ENCODE measurements at places on chromosomes 7 and 10.

GRCh38 chr10:95253007-95253406 is 37.8 kb downstream of the PDLIM1 start:
- DNase-seq: no peak

GRCh38 chr10:125144693-125145623 is 15.4 kb downstream of the CTBP2 start:
- no peak for DNase-seq

DNA sequence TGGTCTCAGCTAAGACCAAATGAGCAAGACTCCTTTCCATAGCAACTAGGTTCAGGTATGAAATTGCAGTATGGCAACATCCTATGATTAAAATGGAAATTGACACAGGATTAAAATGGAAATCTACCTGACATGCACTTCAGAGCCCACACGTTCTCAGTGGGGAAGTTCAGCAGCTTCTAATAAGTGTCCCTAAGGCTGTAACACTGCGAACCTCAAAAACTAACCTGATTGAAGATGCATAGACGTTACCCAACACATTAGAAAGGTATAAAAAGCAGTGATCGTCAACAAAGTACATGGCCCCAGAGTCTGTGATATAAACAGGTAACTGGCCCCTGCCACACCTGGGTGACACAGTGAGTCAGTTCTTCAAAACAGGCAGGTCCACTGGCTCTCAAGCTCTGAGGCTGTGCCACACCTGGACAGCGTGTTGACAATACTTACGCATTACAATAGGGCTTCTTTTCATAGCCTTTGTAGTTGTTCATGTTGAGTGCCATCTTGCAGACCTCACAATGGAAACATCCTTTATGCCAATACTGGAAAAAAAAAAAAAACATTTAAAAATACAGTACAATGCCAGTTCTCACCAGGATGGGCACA is 274.9 kb upstream of the NEBL start:
- no peak for DNase-seq

DNA sequence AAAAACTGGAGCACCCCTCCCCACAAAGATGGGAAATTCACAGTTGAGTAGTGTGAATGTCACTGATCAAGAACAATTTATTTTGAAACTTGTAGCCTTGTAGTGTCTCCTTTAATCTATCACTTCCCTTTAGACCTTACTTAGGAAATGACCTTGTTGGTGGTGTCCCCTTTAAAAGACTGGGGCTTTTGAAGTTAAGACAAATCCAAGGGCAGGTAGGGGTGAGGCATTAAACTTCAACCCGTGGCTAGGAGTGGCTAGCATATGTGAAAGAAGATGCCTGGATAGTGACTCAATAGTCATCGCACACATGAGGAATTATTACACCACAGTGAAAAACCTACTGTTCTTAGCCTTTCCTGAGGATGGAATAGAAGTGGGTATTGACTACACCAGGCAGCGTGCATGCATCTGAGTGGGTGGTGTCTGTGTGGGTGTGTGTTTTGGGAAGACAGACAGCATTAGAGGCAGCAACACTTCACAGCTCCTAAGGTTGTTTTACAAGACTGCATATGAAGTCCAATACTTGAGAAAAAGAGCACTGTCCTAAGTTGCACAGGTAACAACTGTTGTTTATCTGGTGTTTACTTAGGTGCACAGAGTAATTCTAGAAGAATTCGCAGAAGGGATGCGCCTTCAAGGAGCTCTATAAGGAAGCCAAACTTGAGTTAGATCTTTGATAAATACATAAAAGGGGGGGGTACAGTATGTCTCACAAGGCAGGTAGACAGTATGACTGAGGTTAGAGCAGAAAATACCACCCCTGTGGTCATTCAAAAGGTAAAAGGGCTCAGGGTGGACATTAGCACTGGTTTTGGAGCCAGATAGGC is 32.9 kb downstream of the ABLIM1 start:
- DNase-seq: no peak

- DNase-seq: no peak
Measured at GRCh38 chr10:77949167-77949566, 22.6 kb upstream of the DLG5 start.

DNA sequence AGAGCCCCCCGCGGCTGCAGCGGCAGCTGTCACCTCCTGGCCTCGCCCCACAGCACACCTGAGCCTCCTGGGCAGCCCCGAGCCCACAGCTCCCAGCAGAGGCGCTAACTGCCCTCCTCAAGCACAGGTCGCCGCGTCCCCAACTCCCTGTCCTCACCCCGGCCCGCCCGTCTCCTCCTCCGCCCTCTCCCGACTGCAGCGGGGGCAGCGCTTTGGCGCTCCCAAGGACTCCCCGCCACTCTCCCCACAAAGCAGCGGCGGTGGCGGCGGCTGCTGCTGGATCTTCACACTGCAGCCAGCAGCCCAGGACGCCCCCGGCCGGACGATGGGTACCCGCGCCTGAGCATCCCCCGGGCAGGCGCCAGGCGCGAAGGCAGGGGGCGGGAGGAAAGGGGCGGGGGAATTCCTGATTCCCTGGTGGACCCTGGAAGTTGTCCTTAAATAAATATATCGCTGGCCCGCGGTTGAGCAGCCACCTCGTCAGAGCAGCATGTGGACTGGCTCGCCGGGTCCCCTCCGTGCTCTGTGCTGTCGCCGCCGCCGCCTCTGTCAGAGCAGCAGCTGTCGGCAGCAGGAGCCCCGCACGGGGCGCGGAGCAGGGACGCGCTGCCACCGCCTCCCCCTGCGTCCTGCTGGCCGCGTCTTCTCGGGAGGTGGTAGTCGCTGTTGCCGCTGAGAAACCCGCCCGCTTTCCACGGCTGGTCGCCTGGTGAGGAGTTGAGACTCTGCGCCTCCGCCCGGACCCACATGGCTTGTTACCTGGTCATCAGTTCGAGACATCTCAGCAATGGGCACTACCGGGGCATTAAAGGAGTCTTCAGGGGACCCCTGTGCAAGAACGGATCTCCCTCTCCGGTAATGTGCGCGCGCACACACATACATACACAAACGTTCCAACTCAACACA is at the start of gene ZNF804B:
Gene ZNF804B, plus strand, starts transcription at position 471 of the 906 bp plus-strand sequence. Its CDS starts 277 bp downstream, at position 748.
- no peak for DNase-seq

GRCh38 chr7:93212881-93213280 is 13.4 kb downstream of the HEPACAM2 start:
- no peak for DNase-seq

DNA sequence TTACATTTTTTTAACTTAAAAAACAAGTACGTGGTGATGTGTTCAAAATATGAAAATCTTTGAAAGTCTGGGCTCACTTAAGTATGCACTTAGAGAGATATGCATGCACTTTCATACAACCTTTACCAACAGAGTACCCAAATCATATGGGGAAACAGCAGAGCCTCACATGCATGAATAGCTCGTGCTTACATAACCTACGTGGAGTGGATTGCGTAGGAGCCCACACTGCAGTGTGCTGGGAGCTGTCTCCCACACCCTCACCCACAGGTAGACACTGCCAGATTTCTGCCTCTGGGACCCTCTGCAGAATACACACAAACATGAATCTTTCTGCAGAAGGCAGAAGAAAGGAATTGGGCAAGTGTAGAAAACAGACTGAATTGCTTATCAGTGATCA is 581 bp downstream of the CLCN1 start:
- no peak for DNase-seq

- DNase-seq: no peak
Measured at GRCh38 chr7:115122388-115122787, 200.5 kb downstream of the MDFIC start.
